Cortex of kidney (tissue), 1 donor: ENCODE measurements at places on chromosomes 1 and 21.

- no peak for DNase-seq
These were observed 477.9 kb downstream of the LMO4 start for GRCh38 chr1:87806379-87807094.

DNA sequence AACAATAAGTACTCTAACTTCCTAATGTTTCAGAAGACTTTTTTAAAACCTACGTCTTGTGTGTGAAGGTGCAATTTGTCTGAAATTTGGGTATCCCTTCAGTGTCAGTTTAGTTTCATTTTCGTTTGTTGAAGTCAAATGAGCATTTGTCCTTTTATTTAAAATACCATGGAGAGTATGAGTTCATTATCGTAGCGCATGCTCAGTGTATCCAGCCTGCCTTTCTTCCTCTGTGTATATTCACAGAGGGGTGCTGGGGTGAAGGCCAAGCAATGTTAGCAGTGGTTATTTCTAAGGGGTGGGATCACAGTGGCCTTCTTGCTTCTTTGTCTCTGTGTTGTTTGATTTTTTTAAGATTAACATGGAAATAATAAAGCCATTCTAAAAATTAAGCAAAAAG is 43.2 kb downstream of the CNN3 start:
- no peak for DNase-seq

DNA sequence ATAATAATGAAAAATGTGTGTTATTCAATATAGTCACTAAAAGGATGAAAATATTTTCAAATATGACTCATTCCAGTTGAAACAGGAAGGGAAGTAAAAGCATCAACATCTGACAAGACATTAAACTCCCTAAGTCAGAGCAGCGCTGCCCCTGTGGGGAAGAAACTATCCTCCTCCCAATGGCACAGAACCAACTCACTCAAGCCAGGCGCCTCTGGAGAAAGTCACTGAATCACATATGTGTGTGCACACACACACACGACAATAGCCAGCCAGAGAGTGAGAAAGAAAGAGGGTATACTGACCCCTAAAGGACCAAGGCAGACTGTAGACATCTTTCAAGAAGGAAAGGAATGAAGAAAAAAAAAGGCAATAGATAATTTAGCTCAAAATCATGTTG is 126.9 kb downstream of the SETD4 start:
- no peak for DNase-seq

- DNase-seq = no peak
These were observed 4.8 kb upstream of the CTRC start for GRCh38 chr1:15433471-15433870.

- no peak for DNase-seq
These were observed 40.2 kb upstream of the CFHR3 start for GRCh38 chr1:196734460-196734859.
